ENCODE measurements at places on chromosomes 1 and 21.

DNA sequence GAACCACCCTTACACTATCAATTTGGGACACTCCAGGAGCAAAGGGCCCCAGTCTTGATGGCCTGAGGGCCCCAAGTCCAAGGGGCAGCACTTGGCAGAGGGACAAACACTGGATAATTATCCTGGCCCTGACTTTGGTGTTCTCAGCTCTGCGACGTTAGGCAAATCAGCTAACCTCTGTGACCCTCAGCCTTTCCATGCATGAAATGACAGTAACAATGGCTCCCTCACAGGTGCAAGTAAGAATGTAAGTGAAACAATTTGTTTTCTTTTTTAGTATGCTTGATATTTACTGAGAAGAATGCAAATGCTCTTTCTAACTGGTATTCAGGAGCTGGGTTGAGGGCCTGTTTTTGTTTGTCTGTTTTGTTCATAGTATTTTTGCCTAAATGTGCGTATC, 61.6 kb upstream of the PRDX6 start:
- no peak for DNase-seq

GRCh38 chr1:1435911-1436629, 580 bp downstream of the VWA1 start:
- no peak for DNase-seq

DNA sequence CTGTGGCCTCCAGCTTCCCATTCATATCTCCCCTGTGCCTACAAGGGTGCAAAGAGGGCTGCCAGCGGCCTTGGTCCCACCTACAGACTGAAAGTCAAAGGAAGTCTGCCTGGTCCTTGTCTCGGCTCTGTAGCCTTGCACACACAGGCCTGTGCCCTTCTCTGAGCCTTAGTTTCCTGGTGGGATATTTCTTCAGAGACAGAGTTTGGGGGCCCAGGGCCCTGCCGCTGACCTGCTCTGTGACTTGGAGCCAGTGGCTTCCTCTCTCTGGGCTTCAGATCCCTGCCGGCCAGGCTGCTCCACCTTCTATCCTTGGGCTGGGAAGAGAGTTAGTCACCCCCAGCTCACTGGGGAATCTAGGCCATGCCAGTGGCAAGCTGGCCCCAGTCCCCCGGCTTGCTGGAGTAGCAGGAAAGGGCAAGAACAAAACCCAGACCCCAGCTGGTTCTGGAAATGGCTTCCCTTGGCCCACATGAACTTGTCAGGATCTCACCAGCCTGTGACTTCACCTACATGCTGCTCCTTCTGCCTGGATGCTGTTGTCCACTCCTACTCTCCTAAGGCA, 1.0 kb upstream of the TMEM61 start:
- DNase-seq, result no peak

GRCh38 chr1:172761581-172762486, 102.9 kb downstream of the FASLG start:
- DNase-seq, result no peak

GRCh38 chr1:45356186-45356585, 15.9 kb upstream of the MUTYH start:
- no peak for DNase-seq

- DNase-seq, result no peak
These were observed 556.6 kb downstream of the OMA1 start for GRCh38 chr1:57989877-57990276.

GRCh38 chr1:228318823-228319241, 87.8 kb downstream of the TRIM11 start:
- DNase-seq, result no peak

- DNase-seq, result no peak
These were observed 354.6 kb upstream of the C1orf87 start for GRCh38 chr1:60428127-60428526.

GRCh38 chr1:48018799-48019198, 21.6 kb upstream of the TRABD2B start:
- no peak for DNase-seq

DNA sequence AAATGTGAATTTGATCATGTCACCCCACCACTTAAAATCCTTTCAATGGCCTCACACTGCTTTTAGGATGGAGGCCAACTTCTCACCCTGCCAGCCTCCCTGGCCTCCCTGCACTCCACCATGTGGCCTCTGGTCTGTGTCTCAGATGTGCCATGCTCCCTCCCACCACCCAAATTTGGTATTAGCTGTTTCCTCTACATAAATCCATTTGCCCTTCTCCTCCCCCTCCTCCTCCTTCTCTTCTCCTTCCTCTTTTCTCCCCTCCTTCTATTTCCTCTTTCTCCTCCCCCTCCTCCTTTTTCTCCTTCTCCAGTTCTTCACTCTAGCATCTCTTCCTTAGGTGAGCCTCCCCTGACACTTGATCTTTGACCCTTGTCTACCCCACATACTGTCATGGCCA, 16.7 kb upstream of the GUCA2B start:
- DNase-seq, result no peak

DNA sequence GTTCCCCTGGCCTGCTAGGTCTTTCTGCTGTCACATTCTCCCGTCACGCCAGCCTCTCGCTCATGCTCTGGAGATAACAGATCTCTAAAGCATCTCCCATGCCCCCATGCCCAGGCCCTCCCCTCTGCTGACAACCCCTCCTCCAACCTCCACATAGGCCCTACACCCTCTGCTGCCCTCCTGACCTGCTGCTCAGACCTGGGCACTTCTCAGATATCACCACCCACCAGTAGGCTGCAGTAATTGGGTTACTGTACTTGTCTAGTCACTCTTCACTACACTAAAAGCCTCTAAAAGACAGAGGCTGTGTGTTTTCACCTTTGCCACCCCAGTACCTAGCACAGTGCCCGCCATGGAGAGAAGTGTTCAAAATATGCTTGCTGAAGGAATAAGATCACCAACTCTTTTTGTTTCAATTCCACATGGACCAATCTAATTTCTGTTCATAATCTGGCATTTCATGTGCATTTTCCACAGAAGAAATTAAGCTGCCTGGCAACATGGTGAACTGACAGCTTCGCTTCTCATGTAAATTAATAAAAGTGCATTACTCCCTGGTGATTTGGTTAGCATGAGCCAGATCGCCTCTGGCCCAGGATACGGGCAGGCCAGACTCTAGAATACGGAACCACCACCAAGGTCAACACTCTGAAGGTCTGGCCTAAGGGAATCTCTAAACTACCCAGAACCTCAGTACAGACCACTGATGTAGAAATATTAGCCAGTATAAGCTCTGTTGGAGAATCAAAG, 20.7 kb downstream of the LBR start:
- DNase-seq, result no peak

DNA sequence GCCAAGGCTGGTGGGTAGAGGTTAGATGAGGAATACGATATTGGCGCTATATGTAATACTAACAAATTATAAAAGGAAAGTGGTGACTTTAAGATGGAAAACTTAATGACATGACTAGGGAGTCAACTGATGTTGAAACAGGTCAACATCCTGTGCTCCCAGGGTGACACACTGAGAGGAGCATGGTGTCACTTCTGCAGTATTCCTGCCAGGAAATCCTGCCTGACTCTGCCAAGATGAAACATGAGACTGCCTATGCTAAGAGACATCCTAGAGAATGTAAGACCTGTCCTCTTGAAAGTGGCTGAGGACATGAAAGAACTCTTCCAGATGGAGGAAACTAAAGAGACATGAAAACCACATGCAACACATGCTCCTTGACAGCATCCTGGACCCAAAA, 65.0 kb upstream of the KCND3 start:
- DNase-seq, result no peak

- DNase-seq, result no peak
These were observed 557.6 kb upstream of the PKN2 start for GRCh38 chr1:88126467-88126866.

DNA sequence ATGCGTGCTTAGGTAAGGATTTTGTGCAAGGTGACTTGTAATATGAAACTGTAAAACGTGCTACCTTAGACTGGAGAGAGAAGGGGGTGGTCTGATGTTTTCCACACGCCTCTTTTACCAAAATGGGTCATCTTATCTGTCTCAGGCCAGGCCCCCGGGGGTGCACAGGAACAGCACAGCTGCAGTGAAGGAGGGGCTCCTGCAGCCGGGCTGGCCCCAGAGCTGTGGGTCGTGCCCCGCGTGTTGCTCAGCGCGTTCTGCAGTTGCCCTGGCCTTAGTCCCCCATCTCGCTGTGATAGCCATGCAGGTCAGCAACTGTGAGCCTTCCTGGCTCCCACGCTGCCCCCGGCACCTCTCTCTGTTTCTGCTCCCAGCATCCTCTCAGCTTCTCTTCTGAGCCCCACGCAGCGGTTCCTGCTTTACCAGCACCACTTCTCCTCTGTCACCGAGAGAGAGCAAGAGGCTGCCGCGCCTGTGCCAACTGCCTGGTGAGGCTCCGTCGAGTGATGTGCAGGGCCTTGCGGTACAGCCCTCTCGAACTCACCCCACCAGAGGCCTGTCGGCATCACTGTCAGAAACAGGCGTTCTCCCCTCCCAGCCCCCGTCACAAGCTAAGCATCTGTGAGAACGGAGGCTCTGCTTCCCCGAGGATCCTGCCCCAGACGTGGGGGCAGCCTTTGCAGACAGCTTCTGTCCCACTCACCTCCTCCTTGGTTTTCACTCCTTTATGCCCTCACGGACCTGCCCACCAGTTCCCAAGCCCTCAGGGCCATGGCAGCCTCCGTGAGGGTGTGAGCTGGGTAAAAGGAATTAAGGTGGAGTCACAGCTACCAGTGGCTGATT, 73.3 kb downstream of the ADARB1 start:
- DNase-seq, result no peak

DNA sequence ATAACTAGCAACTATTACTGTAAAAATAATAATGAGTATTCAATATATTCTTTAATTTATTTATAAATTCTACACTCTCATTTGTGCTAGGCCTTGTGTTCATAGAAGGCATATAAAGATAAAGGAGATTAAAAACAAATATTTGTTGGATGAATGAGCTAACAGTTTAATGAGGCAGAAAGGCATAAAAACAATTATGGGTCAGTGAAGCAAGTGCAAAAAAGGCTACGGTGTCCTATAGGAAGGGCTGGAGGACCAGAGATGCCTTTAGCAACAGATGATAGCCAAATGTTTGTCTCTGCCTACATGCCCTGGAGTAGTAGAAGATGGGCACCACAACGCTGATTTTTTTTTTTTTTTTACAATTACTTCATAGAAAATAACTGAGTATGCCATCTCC, 45.7 kb downstream of the PTGS2 start:
- DNase-seq, result no peak

- DNase-seq, result no peak
These were observed 15.2 kb downstream of the CHML start for GRCh38 chr1:241624935-241625334.

DNA sequence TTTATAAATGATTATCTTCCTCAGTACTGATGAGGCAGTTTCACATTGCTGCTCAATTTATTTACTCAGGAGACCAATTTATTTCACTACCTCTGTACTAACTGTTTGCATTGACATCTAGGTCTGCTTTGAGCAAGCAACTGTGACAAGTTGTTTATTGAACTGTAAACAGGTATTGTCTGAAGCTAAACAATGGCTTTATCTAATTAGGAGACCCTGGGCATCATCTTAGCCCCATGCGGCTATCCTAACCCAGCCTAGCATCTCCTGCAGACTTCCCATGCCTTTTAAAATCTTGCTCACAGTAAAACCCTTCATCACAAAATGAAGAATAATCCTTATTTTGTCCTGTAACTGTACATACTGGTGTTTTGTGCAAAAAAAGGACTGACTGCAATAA, 348.2 kb downstream of the RWDD3 start:
- no peak for DNase-seq

- no peak for DNase-seq
These were observed 89.0 kb upstream of the MACF1 start for GRCh38 chr1:39115271-39116110.

DNA sequence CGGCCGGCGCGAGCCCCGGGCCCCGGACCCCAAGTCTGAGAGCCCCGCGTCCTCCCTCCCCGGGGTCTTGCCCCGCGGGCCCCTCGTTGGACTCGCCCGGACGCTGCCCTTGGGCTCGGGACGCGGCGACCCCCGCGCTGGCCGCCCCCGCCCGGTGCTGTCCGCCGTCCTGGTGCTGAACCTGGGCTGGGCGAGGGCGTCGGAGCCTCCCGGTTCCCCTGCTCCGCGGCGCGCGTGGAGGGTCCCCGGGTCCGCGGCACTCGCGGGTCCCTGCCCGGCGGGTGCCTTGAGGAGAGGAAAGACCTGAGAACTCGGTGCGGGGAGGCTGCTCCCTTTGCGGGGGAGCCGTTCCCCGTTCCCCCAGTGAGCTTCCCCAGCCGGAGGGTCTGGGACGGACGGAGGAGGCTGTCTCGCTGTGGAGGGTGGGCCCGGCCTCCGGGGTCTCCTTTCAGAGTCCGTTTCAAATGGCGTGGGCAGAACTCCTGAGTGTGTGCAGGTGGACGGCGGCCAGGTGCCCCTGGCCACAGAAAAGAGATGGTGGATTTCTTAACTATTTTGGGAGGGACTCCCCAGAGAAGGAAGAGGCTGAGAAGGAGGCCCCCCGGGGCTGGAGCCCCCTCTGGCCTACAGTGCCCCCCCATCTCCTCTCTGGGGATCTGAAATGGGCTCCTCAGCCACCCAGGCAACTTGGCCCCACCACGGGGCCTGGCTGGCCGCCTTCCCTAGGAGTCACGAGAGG, 595 bp downstream of the GABRD start:
- DNase-seq, result no peak

DNA sequence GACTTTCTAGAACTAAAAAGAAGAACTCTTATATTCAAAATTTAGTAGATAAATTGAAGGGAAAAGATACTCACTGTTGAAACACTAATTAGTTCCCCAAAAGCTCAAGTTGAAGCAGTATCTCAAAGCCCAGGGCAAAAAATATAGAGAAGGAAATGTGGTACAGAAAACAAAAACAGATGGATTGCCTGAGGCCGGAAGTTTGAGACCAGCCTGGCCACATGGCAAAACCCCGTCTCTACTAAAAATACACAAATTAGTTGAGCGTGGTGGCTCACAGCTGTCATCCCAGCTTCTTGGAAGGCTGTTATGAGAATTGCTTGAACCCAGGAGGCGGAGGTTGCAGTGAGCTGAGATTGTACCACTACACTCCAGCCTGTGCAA, 36.0 kb downstream of the FAM177B start:
- DNase-seq, result no peak

DNA sequence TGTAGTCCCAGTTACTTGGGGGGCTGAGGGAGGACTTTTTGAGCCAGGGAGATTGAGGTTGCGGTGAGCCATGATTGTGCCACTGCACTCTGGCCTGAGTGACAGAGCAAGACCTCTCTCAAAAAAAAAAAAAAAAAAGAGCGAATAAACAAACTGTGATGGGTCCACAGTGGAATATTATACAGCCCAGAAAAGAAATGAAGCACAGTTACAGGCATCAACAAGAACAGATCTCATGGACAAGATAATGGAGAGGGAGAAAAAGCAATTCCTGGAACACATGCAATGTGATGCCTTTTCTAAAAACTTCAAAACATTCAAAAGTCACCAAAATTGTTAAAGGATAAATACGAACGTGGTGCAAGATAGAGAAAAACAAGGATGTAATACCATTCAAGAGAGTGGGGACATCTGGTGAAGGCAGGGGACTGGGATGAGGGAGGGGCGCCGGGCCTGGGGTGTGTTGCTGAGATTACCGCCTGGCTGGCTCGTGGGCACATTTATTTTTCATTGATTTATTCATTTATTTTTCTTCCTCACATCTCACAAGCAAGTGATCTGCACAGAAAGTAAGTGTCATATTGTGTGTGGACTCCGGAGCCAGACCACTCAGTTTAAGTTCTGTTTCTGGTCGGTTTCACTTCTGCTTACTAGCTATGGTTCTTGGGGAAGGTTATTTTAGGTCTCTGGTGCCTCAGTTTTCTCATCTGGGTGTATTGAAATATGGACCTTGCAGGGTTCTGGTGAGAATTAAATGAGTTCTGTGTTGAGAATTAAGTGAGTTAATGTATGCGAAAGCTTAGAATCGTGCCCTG, 30.1 kb downstream of the ABCG1 start:
- DNase-seq, result no peak

- no peak for DNase-seq
These were observed 69.2 kb upstream of the AJAP1 start for GRCh38 chr1:4585216-4585615.

- DNase-seq, result peak; percentile 58
These were observed 543 bp upstream of the KCNJ10 start for GRCh38 chr1:160070243-160071163.

Data from stimulated activated CD8-positive, alpha-beta memory T cell treated with anti-CD3 and anti-CD28 coated beads, Interleukin-4, amount 100 ng/mL, for 1 hour (primary cell).